ENCODE measurements at places on chromosomes 16 and 17.

GRCh38 chr17:19411631-19412030, 599 bp downstream of the RNF112 start:
- peak; percentile 86 for DNase-seq

GRCh38 chr17:17845046-17845775, 8.4 kb upstream of the SREBF1 start:
- no peak for DNase-seq

DNA sequence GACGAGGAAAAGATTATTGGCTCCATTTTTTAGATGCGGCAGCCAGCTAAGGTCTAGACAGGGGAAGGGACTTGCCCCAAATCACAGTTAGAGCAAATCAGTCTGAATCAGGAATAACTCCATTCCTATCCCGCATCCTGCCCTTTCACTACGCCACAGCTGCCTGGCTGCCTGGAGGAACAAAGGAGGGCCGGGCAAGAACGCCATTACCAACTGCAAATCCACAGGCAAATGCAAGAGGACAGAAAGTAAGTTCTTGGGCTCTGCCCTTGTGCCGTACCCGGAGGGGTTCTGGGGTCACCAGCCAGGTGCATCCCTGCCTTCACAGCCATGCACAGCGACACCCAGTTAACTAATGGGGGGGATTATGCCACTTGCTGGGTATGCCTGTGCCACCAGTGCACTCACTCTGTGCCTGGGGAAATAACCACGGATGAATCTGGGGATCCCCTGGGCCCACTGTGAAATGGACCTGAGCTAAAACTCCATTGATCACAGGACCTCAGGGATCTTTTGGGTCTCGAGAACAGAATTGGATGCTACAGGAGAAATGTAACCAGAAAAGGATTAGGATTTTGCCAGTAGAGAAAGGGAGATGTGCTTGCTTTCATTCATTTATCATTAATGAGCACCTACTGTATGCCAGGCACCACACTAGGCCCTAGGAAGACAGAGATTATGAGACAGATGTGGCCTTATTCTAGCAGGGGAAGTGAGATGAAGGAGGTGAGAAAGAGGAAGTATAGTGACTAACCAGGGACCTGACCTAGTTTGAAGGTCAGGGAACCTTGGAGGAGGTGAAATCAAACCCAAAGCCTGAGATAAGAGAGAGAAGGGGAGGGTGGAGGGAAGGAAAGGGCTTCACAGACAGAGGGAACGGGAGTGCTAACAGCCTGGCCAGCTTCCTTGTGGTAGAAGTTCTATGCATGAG, 17.7 kb downstream of the BCL7C start:
- peak; percentile 19 for DNase-seq

- peak; percentile 60 for DNase-seq
These were observed 923 bp downstream of the GDPD3 start for GRCh38 chr16:30112197-30113030.

DNA sequence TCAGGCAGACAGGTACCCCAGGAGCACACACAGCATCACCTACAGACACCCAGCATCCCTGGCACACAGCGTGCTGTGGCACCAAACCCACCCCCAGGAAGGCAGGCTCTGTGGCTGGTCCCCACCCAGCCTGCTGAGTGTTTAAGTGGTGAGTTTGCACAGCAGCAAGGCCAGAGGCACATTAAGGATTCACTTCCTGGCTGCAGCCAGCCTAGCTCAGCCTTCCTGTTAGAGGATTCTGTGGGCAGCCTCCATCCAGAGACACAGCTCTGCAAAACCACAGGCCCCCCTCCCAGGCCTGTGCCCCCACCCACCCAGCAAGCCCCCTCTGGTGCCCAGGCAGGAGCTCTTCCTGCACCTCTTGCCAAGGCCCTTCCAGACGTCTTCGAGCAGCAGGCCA, 36.1 kb upstream of the PHB1 start:
- no peak for DNase-seq

DNA sequence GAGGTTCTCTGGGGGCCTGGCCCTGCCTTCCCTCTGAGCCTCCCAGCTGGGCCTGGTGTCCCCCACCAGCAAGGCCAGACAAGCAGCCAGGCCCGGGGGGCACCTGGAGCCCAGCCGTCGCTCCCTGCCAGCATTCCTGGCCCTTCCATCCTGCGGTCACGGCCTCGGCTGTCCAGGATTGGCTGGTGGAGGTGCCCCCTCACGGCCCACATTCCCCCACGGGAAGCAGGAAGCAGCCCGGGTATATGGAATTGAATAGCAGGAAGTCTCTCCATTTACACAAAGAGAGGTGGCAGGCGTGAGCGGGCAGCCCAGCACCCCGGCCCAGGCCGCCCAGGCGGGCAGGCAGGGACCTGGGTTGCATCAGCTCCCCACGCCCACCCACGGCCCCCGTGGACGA, 14.5 kb downstream of the TRAF7 start:
- DNase-seq: no peak

DNA sequence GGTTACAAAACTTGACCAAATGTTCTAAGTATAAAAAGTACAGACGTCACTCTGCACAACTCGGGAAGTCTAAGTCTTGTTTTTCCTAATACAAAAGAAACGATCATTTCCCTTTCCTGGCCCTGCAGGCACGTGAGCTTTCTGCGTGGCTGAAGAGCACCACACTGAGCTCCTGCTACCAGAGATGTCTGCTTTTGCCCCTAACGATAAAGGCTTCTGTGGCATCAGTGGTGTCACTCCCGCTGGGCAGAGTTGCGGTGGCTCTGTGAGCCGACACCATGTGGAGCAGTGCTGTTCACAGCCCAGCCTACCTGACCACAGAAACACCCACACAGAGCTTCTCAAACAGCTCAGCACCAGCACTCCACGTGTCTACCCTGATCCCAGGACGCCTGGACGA, 20.5 kb downstream of the EMC8 start:
- no peak for DNase-seq
